AG10803 (cell line): ENCODE measurements at places on chromosomes 12 and 14.
A peak's percentile ranks its signal among the peaks of the same experiment; 100 is the strongest.

DNA sequence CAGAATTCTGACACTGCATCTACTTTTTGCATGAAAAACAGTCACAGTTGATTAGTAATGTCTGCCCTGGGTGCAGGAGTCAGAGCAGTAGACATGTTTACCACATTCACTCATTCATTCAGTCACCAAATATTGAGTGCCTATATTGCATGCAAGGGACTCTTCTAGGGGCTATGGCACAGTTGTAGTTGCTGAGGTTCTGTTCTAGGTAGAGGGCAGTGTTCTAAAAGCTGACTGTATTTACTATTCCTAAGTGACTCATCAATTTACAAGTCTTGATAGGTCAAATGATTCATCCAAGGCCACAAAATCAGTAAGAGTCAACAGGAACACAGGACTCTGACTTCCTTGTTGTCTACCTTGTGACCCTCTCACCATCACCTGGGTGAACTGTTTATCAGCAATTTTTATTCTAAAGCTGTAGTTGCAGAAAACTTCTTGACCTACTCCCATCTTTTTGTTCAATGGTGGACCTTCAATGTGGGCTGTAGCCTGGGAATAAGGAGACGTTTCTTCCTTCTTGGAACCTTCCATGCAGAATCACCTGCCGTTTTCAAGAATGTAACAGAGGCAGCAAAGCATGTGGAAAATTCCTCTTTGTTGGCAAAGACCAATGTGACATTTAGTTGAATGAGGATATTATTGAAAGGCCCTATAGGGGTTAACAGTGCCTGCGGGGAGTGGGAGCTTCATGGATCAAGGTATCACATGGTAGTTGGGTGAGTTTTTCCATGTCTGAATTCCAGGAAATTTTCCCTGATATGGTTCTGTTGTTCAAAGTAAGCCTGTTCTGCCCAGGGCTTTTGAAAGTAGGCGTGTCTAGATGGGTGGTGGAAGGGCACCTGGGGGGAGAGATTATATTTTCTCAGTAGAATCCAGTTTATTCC, 223.2 kb downstream of the KTN1 start:
- no peak for DNase-seq

GRCh38 chr14:89746135-89746534, 208.4 kb downstream of the EFCAB11 start:
- DNase-seq, result no peak

DNA sequence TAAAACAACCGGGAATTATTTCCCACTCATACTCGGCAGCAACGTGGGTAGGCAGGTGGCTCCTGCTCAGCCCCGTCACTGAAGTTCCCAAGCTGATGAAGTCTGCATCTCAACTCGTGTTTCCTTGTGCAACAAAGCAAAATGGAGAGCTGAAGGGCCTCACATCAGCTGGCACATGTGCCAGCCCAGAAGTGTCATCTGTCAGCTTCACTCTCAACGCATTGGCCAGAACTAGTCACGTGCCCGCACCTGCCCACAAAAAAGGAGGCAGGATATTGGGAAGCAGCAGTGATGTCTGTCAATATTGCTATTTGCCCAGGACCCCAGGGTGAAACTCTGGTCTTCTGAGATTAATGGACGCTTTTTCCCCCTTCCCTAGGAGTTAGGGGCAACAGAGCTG, 344.0 kb downstream of the BCL11B start:
- no peak for DNase-seq

DNA sequence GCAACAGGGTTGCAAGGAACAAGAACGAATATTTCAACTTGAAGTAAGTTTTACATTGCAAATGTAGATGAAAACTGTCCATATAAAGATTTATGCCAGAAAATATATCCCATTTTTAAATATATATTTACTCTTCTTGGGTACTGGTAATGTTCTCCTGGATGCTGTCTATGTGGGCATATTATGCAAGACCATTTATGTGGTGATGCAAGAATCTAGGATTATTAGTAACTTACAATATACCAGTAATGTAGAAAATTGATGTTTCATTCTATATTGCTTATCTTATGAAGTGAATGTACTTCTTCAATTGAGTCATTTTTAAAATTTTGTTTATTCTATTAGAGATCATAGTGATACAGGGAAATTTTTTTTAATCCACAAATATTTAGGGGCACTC, 25.1 kb downstream of the FGFR1OP2 start:
- peak; percentile 29 for DNase-seq

GRCh38 chr12:57370072-57370471, 60.8 kb downstream of the R3HDM2 start:
- DNase-seq, result no peak
